ENCODE measurements at places on chromosomes 7 and 10.
A peak's percentile ranks its signal among the peaks of the same experiment; 100 is the strongest.

DNA sequence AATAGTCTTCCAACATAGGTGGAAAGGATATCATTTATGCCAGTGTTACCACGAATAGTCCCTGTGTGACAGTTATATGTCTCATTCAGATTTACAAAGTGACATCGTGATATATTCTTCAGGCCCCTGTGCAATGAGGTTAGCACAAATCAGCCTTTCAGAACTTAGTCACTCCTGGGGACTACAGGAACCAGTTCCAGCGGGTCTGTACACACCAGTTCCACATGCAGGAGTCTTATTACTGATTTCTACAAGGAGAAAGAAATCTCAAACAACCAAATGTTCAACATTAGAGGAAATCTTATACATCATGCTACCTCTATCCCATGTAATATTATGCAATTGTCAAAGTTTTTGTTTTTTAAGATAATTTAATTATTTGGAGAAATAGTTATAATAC lies 4.4 kb upstream of the WDR91 start:
- no peak for DNase-seq

DNA sequence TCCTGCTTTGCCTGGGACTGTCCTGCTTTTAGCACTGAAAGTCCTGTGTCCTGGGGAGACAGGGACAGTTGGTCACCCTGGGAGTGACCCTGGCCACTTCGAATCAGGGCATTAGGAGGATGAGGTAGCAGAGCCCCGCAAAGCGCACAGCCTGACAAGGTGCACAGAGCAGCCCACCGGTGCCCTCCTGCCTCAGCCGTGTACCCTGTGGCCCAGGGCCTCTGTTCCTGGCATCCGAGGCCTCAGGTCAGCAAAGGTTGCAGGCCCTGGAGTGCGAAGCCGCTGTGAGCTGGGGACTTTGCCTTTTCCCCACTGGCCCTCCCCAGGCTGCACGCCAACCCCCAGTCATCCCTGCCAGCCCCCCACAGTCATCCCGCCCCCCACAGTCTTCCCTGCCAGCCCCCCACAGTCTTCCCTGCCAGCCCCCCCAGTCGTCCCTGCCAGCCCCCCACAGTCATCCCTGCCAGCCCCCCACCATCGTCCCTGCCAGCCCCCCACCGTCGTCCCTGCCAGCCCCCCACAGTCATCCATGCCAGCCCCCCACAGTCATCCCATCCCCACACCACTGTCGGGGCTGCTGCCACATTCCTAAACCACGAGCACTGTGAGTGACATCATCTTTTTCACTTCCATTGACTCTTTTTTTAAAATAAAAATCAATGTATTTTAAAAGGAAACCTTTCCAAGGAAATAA lies 91.8 kb downstream of the RGS10 start:
- DNase-seq: no peak

DNA sequence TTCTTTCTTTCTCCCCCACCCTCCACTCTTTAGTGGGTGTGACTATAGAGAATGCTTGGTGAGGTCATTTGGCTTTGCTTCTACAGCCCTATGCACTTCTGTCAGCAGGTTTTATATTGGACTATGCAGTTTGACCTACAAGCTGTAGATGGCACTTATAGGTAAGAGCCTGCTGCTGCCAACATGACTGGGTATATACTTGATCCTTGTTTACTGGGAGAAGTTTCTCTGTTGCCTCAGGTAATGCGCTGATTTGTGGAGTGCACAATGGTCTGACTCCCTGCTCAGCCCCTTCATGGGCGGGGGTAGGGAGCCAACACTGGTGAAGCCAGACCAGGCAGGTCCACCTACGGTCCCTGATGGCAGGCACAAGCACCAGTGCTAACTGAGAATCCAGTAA lies 33.7 kb upstream of the C7orf33 start:
- no peak for DNase-seq

DNA sequence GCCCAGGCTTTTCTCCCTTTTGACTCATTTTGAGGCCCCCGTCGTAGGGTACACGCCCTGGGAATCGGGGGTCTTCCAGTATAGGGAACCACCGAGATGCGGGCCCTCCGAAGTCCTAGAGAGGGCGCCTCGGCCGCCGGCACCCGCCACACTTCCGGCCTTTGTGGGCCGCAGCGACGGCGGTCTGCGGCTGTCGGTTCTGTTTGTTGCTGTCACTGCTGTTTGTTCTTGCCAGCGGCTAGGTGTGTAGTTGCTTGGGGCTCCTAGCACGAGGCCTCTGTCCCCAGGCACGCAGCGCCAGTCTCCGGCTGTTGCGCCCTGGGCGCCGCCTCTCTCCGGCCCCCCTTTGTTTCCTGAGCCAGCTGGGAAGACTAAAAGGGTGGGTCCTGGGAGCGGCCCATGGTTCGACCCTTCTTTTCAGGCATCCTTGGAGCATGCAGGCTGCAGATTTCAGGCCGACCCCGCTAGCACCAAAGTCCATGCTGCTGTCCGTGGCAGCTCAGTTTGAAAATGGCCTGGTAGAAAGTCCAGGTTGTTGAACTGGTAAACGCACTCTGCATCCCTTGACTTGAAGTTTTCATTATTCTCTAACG lies 17.8 kb upstream of the ZKSCAN1 start:
- DNase-seq: peak; percentile 47

GRCh38 chr7:26265065-26265464 lies 26.6 kb upstream of the SNX10 start:
- DNase-seq: no peak

DNA sequence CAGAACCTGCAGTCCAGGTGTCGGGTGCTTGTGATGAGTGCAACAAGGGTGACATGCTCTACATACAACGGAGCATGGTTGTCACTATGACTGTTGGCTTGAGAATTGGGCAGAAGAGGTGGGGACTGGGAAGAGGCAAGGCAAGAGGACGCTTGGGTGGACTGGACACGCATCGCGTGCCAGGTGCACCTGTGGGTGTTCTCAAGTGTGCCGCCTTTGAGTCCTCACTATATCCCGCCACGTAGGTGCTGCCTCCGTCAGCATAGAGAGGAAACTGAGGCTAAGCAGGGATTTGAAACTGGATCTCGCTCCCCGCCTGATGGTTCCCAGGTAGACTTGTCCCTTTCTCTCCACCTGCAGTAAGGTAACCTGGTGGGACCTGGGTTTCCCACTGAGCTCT lies 27.2 kb downstream of the CDH23 start:
- no peak for DNase-seq

- peak; percentile 34 for DNase-seq
Measured at GRCh38 chr7:104943502-104944343, 70.3 kb upstream of the KMT2E start.

DNA sequence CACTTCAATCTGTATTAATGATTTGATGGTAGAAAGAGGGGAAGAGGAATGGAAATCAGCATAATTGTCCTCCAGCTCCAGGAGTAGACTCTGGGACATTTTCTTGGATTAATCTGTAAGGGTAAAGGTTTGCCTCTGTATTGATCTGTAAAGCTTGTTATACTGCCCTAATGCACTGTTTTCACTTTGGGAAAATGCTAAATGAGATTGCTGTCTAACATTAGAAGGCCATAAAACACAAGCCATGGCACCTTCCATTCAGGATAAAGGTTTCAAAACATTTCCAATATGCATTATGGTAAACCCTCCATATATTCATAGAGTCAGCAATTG lies 222.8 kb upstream of the PLXNA4 start:
- DNase-seq: no peak
